ENCODE measurements at places on chromosomes 1 and 21. TPM values are rescaled to one million over a fixed set of nuclear protein-coding genes. Genes with fewer than 3 reads are reported as not detected.

DNA sequence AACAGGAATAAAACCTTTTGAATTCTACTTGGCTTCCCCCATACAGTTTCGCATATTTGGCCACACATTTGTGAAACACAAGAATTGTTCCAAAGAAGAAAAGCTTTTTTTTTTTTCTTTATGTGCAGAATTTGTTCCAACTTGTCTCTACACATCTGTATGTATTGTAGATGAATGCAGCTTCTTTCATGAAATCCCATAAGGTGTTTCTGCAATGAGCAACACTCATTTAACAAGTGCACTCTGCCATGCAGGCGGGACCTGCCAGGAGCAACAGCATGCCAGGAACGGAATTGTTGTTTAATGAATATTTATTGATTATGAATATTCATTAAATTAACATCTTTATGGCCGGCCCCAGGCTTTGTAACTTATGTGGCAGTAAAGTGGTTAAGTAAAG is 1075.0 kb downstream of the TTLL7 start:
- no peak for DNase-seq

DNA sequence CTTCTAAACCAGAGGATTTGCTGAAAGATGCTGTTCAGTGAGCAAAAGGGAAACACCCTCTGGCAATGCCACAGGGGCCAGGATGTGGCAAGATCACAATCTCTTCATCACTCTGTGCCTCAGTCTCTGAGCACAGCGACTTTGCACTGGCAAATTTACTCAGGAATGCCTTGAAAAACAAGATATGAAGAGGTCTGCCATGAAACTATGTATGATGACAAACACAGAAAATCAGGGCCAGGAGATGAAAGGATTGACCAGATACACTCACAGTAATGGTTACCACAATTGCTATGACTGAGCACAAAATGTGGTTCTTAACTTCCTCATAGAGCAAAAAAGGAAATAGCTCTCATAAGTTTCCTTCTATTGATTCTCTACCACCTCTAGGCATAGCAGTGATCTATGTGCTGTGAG is 5.8 kb downstream of the TTC13 start:
- DNase-seq: peak; percentile 9

- no peak for DNase-seq
These were observed 18.7 kb upstream of the ZBTB21 start for GRCh38 chr21:42028766-42029425.

DNA sequence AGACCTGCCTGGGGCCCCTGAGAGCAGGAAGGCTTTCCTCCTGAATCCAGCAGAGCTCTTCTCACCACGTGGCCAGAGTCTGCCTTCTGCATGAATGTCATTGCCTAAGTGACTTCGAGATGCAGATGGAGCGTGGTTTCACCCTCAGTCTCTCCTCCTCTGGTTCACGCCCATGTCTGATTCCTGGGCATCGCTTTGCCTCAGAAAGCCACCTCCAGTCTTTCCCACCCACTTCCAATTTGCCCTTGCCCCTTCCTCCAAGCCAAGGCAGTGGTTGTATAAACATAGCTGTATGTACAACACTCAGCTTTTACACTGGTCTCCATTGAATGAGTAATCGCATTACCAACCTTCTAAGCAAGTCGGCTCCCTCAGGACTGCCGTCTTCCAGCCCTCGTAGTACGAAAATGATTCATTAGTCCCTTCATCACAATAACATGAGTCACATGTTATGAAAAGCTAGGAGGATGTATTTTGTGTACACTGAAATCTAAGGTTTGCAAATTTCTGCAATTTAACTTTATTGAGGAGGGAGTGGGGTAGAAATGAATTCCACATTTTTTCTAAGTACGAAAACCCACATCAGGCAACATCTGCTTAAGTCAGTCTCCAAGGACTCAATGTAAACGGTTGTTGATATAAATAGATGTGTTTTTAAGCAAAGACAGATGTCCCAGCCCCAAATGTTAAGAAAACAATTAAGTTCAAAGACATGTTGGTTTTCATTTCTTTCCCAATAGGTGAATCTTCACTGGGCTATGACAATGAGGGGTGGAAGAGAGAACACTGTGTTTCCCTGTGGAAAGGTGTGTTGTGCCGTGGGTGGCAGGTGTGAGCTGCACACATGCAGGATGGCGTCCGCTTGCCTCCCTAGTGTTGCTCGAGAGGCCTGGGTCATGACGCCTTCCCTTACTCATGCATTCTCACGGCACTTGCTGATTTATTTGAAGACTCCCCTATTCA is 32.3 kb upstream of the ETS2 start:
- DNase-seq: peak; percentile 96

Gene FCRL2
- total RNA-seq: not detected

GRCh38 chr1:81420760-81421159 is 380.0 kb upstream of the ADGRL2 start:
- DNase-seq: peak; percentile 1

Gene TSACC
- 1.2 TPM for total RNA-seq

DNA sequence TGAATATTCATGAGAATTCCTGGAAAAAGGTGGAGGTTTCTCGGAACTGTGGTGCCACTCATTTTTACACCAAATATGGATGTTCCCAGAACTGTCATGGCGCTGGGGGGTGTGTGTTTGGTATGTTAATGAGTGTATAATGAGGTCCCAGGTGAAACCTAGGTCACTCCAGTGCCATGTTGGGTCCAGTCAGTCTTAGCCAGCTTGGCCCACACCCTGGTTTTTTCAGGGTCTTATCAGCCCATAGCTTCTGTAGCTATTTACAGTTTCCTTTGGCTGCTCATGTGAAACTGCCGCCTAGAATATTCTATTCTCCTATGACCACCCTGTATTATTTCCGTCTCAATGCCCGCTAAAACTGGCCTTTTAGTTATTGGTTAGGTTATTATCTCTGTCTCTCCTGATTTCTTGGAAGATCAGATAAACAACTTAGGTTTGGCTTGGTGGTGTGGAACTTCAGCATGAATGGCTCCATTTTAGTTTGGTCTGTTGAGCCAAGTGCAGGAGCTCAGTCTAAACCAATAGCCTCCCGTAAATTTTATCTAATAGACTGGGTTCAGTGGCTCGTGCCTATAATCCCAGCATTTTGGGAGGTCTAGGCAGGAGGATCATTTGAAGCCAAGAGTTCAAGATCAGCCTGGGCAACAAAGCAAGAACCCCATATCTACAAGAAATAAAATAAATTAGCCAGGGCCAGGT is 42.1 kb upstream of the EDARADD start:
- no peak for DNase-seq

DNA sequence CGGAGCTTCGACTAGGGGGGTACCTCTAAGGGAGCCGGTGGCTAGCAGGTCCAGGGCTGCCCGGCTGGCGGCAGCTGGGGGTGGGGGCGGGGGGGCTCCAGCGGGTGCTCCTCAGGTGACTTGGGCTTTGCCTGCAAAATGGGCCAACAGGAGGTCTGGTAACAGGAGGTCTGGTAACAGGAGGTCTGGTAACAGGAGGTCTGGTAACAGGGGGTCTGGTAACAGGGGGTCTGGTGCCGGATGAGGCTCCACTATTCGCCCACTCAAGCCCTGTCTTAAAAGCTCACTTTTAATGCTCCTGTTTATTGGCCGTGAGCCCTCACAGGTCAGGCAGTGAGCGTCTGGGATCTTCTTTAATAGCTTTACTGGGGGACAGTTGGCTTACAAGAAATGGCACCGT is 40.4 kb upstream of the ACTRT2 start:
- no peak for DNase-seq

Gene ZNF593OS
- total RNA-seq: not detected

Measured in astrocyte (in vitro differentiated cells and primary cell).